ENCODE measurements at places on chromosomes 5 and 9. TPM values are rescaled to one million over a fixed set of nuclear protein-coding genes. Genes with fewer than 3 reads are reported as not detected.

Gene NR6A1
- total RNA-seq: 5.2 TPM

Gene CDKN2A
- 19.5 TPM for total RNA-seq

Gene KYAT1
- total RNA-seq: 8.2 TPM

Gene CDH6
- 0.14 TPM for total RNA-seq

Gene CYFIP2
- 4.3 TPM for total RNA-seq

Gene URM1
- total RNA-seq: 19.5 TPM

Gene KLF4
- total RNA-seq: 81.6 TPM

Gene IFNA13
- not detected for total RNA-seq

Measured in nasal cavity respiratory epithelium epithelial cell of viscerocranial mucosa (primary cell).